Fibroblast of skin of abdomen (primary cell): ENCODE measurements at places on chromosomes 1 and 21.

GRCh38 chr1:54926970-54927369 is 40.0 kb upstream of the DHCR24 start:
- DNase-seq, result no peak

DNA sequence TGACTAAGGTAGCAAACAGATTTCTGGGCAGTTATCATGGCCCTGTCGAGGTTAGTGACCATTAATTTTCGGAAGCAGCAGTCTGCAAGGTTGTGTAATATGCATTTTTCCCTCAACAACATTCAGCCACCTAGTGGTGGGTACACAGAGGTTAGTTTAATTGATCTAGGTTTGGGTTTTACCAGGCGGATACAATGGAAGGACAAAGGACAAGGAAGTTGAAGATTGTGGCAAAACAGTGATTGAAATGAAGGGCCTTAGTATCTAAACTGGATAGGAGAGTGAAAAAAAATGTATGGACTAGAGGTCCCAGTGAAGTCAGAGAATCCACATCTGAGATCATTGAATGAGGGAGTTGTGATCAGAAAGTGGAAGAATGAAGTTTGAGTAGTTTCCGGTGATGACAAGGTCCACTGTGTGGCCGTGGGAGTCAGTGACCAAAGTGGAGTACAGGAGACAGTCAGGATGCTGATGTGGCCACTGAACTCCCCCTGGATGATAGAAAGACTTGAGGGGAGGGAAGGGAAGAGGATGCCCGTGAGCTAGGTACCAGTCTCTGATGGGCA is 2.8 kb downstream of the ARMH1 start:
- DNase-seq, result peak; percentile 43

DNA sequence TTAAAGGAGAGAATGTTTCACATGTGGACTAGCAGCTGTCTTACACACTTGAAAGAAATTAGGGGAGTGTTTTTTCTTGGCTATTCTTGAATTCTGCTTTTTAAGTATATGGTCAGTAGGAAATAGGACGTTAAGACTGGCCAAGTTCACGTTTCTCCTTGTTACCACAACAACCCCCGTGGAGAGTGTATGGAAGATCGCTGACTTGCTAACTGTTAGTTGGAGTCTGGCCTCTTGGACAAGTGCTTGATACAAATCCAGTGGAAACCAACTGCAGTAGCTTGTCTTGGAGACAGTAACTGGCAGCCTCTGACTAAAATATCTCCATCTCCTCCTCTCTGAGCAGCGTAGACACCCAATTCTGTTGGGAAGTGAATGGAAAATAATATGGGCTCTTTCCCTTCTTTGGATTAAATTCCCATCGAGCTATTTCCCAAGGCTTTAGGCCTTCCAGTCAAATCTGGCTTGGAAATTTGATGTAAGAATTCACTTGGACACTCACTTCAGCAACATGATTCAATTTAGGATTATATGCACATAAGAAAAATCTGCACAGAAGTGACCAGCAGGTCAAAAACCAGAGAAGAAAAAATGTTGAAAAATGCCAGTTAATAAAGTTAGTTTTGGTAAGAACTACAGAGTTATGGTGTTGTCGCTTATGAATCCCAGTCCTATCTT is 3.6 kb upstream of the NFIA start:
- DNase-seq, result no peak

- DNase-seq, result no peak
Observed at GRCh38 chr1:6923955-6924881, 139.0 kb downstream of the CAMTA1 start.

DNA sequence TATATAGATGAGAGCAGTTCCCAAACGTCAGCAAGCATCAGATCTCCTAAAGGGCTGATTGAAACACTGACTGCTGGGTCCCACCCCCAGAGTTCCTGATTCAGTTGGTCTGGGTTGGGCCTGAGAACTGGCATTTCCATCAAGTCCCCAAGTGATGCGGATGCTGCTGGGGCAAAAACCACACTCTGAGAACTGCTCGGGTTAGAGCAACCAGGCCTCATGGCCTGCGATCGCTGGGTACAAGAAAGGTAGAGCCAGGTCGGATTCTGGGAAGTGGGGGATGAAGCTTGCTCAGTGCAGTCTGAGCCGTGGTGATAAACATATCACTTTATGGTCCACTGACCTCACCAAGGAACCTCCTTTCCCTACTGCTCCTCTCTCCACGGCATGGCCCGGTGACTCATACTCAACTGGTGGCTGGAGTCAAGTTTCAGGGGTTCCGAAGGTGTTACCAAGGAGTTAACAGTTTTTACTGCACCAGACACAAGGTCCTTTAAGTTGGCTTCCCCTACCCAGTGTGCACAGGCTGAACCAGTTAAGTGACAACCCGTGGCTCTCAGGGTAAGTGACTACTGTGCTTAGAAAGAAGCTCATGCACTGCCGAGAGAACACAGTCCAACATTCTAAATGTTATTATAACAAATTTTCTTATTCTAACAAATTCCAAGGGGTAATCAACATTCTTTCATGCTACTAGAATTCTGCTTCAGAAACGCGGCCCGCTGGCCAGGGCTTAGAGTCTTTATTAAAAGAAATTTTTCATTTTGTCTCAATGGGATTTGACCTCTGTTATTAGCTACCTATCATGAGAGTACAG is 153.5 kb downstream of the TGFBR3 start:
- DNase-seq, result peak; percentile 76

- DNase-seq, result no peak
Observed at GRCh38 chr21:22961258-22961657, 1963.0 kb downstream of the NCAM2 start.

- DNase-seq, result peak; percentile 99
Observed at GRCh38 chr1:79323239-79324025, 316.9 kb upstream of the ADGRL4 start.

GRCh38 chr1:3550511-3551289 is 60.6 kb downstream of the MEGF6 start:
- no peak for DNase-seq

GRCh38 chr1:109981004-109981335 is 3.6 kb upstream of the AHCYL1 start:
- no peak for DNase-seq

- DNase-seq, result peak; percentile 25
Observed at GRCh38 chr1:154729031-154729442, 121.1 kb upstream of the ADAR start.

- DNase-seq, result peak; percentile 95
Observed at GRCh38 chr1:16164213-16165072, 8.6 kb upstream of the EPHA2 start.
